Stimulated activated CD8-positive, alpha-beta memory T cell treated with anti-CD3 and anti-CD28 coated beads, Interleukin-15, amount 100 ng/mL, for 24 hours (primary cell): ENCODE measurements at places on chromosomes 2 and 18.

- DNase-seq = no peak
Observed at GRCh38 chr2:217799563-217800432, 203.0 kb downstream of the TNS1 start.

GRCh38 chr18:5879479-5879882 lies 15.8 kb downstream of the TMEM200C start:
- DNase-seq = no peak

DNA sequence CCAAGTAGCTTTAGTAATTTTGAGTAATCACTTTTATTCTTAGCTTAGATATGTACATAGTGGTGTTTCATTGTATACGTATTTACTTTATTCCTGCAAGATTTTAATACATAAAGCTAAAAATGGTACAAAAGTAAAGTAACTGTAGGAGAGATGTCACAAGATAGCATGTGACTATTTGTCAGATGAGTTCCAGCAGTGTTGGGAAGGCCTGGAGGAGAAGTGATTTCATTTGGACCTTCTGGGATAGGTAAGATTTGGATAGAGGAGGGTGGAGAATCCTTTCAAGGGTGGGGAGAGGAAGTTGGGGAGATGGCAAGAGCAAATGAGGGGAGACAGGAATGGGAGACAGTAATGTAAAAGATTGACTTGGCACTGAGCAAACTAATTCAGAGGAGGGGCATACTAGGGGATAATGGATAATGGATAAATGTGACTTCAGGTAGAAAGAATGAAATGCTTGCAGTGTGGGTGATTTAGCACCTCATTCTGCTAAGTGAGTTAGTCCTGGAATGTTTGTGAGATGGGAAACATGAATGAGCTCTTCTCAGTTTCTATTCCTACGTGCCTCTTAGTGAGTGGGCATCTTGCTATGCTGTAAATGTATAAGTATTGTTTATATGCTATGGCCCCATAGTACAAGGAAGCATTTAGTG lies 10.5 kb downstream of the WDR43 start:
- no peak for DNase-seq

DNA sequence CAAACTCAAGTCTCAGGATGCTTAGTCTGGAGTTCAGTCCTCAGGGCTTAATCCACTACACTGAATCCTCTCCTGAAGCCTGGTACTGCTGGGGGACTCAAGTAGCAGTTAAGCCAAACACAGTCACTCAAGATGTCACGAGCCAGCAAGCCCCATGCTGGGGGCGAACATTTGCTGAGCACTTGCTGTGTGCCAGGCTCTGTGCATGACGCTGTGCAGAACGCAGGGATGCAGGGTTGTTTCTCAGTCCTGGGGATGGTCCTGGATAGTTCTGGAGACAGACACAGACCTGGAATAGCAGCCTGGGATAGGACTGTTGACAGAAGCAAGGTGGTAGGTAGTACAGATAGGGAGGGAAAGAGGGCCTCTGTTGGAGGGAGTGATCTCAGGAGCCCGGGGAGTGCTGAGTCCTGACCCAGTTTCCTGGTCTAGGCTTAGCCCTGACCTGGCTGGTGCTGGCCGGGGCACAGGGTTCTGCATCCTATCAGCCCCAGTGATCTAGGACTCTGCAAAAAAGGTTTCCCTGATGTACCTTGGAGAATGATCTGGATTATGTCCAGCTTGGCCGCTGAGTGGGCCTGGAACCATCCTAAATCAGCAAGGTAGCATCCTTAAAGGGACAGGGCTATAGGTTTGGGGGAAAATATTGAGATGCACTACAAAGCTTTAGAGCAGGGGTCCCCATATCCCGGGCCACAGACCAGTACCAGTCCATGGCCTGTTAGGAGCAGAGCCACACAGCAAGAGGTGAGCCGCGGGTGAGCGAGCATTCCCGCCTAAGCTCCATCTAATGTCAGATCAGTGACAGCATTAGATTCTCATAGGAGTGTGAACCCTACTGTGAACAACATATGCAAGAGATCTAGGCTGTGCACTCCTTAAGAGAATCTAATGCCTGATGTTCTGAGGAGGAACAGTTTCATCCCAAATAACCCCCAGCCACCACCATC lies 54.7 kb upstream of the OTOF start:
- DNase-seq = no peak

GRCh38 chr18:60350941-60351340 lies 21.6 kb downstream of the MC4R start:
- DNase-seq = no peak

DNA sequence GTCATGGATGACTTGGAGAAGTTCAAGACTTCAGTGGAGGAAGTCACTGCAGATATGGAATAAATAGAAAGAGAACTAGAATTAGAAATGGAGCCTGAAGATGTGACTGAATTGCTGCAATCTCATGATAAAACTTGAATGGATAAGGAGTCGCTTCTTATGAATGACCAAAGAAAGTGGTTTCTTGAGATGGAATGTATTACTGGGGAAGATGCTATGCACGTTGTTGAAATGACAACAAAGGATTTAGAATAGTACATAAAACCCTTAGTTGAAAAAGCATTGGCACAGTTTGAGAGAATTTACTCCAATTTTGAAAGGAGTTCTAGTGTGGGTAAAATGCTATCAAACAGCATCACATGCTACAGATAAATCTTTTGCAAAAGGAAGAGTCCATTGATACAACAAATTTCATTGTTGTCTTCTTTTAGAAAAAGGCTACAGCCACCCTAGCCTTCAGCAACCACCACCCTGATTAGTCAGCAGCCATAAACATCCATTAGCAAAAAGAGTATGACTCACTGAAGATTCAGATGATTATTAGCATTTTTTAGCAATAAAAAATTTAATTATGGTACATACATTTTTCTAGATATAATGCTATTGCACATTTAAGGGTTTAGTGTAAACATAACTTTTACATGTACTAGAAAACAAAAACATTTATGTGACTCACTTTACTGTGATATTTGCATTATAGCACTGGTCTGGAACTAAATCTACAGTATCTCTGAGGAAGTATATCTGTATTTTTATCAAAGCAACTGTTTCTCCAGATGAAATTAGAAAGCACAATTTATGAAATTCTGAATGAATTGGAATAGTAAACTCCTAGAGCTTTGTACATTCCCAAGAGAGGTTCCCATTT lies 110.5 kb upstream of the TACR1 start:
- no peak for DNase-seq
